Stimulated activated CD4-positive, alpha-beta T cell treated with anti-CD3 and anti-CD28 coated beads, Interleukin-15, amount 100 ng/mL, for 1 hour (primary cell): ENCODE measurements at places on chromosomes 2 and 18.

GRCh38 chr18:2797951-2798350 is 48.9 kb upstream of the EMILIN2 start:
- DNase-seq, result no peak

- DNase-seq, result no peak
Observed at GRCh38 chr2:138956116-138956515, 175.9 kb upstream of the NXPH2 start.

DNA sequence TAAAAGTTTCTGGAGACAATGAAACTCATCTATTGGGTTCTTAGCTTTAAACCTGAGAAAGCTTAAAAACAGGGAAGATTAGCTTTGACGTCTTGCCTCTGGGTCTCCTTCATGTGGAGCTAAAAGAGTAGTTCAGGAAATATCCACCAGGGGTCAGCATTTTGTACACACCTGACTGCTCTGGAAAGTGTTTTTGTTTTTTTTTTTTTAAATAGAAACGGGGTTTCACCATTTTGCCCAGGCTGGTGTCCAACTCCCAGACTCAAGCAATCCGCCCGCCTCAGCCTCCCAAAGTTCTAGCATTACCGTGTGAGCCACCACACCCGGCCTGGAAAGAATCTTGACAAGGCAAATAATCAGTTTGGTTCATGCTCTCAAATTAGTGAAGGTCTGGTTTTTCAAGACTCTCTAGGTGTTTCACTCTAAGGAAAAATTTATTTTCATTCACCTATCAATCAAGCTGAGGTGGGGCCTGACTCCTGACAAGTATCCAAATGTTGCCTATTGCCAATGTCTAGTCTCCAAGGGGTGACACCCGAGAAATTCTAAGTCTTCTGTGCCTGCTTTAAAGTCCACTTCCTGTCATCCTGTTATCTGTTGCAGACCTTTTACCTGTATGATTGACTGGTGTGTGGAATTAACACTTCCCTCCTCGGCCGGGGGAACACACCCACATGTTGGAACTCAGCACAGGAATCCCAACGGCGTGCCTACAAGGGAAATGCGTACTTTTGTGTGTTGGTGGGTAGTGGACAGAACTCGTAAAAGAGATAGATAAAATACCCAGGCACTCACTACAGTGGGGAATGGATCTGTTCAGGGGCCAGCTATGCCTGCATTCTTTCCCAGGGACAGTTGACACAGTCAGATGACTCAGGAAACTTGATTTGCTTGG is 11.3 kb downstream of the IL1RN start:
- DNase-seq, result peak; percentile 23

- no peak for DNase-seq
Observed at GRCh38 chr2:217604527-217605194, 398.1 kb downstream of the TNS1 start.

DNA sequence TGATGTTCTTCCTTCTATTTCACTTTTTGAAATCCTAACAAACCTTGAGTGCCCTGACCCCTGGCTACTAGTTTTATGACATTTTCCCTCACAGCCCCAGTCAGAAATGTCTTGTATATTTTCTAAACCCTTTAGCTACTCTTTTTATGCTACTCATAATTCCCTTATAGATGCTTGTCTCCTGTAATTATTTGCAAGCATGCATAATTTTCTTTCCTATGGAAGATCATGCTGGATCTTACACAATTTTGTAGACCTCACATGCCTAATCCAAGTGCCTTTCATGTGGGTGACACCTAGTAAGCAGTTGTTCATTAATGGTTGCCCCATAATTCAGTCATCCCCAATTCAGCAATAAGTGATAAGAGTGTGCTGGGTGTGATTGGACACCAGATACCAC is 6.9 kb downstream of the GPD2 start:
- no peak for DNase-seq

GRCh38 chr2:208406474-208407451 is at the start of gene PTH2R:
TSS of gene PTH2R (plus strand) at chr2:208406792. CDS start at chr2:208407044, 252 bp downstream.
- DNase-seq, result no peak
